ENCODE measurements at places on chromosomes 1 and 21.

- no peak for DNase-seq
Measured at GRCh38 chr1:232853994-232854797, 49.0 kb downstream of the MAP10 start.

DNA sequence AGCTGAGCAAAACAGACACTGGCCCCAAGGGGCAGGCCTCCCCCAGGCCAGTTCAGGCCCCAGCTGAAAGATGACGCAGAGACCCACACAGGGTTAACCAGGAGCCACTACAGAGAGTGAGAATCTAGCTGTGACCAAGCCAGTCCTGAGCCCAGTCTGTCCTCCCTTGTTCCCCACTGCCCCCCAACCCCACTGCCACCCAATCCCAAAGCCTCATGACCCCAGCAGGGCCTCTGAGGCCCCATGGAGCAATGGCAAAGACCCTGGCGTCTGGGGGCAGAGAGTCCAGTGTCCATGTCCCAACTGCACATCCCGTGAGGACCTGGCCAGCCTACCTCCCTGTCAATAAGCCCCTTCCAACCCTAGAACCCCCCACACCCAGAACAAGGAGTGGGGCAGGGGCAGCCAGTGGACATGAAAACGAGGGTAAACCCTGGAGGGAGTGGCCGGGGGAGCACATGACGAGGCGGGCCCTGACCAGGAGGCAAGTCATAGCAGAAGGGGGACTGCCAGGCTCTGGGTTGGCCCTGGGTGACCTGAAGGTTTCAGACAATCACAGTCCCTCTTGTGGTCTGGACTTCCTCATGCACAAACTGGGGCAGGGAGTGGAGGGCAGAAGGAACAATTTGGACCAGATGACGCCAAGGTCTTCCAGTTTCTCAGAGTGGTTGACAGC lies 100.5 kb downstream of the GLIS1 start:
- DNase-seq, result no peak

DNA sequence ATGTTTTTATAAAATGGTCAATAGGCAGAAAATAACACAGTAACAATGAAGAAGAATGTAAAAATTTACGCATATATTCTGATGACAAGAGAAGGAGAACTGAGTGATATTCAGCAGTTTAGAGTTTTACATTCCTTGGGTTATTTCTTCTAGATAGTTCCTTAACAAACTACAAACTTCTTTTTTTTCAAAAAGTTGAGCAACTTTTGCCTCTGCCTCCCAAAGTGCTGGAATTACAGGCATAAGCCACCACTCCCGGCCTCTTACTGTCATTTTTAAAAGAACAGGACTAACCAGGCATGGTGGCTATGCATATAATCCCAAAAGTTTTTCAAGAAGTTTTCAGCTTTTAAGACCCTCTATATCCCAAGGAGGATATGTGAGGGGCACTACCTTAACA lies 32.9 kb downstream of the ARNT start:
- no peak for DNase-seq

DNA sequence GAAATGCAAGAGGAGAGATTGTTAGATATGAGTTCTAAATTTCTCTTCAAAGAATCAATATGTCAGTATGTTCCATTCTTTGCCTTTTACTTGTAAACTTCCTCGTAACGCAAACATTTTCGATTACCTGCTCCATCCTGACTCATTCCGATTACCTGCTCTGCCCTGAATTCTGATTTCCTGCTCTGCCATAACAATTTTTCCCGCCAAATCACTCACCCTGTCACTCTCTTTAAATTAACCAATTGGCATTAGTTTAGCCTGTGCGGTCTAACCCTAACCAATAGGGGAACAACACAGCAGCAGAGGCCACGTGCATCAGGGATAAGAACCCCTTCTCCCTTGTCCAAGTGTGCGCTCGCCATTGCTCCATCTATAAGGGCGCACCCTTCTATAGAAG lies 25.0 kb upstream of the CBR3 start:
- DNase-seq, result no peak

DNA sequence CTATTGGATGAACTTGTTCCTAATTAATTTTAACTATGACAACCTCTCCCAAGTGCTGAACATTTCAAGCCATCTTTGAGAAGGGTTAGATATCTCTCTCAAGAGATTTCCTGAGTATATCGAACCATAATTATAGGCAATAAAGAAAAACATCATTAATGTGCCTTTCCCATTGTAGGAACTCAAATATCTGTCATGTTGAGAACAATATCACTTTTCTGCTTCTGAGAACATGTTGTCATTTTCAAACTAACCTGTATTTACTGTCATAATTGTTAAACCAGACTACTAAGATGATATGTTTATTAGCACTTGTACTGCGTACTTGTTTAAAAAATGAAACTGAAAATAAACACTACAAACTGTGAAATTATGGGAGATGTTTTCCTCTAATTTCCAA lies 4.3 kb downstream of the EPS15 start:
- no peak for DNase-seq

- no peak for DNase-seq
Measured at GRCh38 chr1:230010603-230011332, 56.3 kb upstream of the GALNT2 start.

DNA sequence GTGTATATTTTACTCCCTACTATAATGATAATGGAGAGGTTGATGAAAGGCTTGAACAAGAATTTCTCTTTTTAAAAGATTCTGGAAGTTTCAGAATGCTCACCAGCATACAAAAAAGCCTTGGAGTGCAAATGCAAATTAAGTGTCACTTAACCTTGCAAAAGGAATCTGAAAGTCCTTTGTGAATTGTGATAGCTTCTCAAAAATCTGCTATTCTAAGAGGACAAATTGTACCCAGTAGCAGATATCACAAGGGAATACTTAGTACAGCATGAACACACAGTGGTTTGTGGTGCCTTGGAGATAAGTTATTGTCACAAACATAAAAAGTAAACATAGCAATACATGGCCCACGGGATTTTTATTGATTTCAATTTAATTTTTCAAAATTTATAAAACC lies 1208.3 kb upstream of the B3GALT2 start:
- peak; percentile 13 for DNase-seq

GRCh38 chr1:204331275-204331674 lies 28.5 kb downstream of the PLEKHA6 start:
- no peak for DNase-seq

GRCh38 chr1:228416217-228416933 lies at the start of gene TRIM17:
Gene TRIM17, minus strand, starts transcription at chr1:228416861. Its CDS starts 1,789 bp downstream, at chr1:228415072.
- DNase-seq, result no peak

DNA sequence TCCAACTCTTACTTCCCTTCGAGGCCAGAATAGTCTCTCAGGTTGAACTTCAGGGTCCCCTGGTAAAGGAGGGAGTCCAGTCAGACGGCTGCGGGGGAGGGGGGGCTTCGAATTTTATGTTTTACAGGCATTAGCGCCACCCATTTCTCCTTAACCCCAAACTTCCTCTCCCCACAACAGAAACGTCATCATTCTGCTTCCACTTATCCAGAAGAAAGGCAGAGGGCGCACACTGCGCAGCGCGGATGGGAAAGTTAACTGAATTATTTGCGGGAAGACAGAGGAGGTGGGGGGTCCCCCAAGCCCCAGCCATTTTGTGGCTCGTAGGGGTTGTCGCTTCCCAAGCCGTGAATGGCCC lies 529 bp upstream of the PRMT2 start:
- peak; percentile 90 for DNase-seq

- no peak for DNase-seq
Measured at GRCh38 chr1:182389619-182390047, 2.0 kb downstream of the GLUL start.

GRCh38 chr1:39639305-39640130 lies at the start of gene HEYL:
Gene HEYL, minus strand, starts transcription at chr1:39639643. Its CDS starts 18 bp downstream, at chr1:39639625.
- no peak for DNase-seq

- no peak for DNase-seq
Measured at GRCh38 chr1:67869233-67869632, 36.0 kb upstream of the GNG12 start.

DNA sequence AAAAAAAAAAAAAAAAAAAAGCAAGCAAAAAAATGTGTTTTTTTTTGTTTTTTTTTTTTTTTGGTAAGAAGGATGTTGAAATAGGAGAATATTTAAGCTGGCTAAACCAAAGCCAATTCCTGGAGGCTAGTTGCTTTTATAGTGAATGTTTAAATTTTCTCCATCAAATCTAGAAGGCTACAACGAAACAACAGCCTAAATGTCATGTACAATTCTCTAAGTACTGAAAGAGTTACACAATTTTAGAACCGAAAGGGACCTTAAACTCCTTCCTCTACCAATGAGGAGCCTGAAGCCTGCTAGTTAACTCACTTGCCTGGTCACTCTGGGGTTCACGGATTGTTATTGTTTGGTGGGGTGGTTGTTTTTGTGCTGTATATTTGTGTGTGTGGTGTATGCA lies 3.5 kb downstream of the WLS start:
- DNase-seq, result no peak

DNA sequence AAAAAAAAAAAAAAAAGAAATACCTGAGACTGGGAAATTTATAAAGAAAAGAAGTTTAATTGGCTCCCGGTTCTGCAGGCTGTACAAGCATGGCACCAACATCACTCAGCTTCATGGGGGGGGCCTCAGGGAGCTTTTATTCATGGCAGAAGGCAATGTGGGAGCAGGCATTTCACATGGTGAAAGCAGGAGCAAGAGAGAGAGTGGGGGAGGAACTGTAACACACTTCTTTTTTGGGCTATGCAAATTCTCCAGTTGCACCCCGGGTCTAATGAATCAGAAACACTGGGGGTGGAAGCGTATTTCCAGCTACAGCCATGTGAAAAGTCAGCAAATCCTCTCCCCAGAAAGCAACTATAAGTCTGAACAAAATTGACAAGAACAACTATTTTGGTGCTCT lies 11.8 kb upstream of the SOD1 start:
- peak; percentile 58 for DNase-seq

DNA sequence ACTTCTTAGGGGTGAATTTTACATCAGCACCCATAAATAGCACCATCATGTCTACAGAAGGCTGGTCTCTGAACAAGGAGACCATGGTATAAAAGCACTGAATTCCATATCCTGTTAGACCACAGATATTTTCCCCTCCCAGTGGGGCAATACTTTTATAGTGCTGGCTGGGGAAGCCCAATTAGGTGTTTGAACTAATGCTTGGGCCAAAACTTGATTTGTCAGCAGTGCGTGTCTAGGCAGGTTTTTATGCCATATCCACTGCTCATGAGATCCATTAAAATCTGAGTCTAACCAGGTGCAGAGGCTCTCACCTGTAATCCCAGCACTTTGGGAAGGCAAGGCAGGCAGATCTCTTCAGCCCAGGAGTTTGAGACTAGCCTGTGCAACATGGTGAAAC lies 623.0 kb downstream of the NPHP4 start:
- no peak for DNase-seq

DNA sequence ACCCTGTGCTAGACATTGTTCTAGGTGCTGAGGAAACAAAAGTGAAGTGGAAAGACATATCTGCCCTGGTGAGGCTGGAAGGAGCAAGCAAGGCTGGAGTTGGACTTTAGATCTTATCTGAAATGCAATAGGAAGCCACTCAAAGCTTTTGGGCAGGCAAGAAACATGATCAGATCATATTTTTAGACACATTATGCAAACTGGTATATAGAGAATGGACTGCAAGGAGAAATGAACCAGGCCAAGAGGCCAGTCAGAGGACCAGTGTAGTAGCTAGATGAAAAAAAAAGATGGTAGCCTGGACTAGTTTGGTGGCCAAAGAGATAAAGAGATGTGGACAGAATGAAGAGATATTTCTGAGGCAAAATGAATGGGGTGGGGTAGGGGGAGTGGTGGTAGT lies 46.3 kb downstream of the CCN1 start:
- DNase-seq, result no peak

DNA sequence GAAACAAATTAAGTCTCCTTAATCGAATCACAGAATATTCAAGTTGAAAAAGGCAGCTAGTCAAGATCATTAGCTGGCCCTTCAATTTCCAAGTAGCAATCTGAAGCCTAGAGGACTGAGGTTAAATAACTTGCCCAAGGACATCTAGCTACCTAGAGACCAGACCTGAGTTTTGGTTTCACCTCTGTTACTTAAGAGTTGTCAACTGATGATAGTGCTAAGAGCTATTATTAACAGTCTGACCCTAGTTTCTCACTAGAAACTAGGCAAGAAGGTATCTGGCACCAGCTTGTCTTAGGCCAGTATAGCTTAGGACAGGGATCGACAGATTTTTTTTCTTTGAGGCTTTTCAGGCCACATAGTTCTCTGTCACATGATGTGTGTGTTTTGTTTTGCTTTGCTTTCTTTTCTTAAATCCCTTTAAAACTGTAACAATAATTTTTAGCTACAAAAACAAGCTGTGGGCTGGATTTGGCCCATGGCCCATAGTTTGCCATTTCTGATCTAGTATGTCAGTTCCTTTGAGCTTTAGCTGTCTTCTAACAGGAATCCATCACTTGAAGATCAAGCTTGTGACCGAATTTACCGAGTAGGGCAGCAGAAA lies 23.2 kb downstream of the TRIM45 start:
- DNase-seq, result no peak

- no peak for DNase-seq
Measured at GRCh38 chr1:93988634-93989350, 79.6 kb upstream of the GCLM start.

DNA sequence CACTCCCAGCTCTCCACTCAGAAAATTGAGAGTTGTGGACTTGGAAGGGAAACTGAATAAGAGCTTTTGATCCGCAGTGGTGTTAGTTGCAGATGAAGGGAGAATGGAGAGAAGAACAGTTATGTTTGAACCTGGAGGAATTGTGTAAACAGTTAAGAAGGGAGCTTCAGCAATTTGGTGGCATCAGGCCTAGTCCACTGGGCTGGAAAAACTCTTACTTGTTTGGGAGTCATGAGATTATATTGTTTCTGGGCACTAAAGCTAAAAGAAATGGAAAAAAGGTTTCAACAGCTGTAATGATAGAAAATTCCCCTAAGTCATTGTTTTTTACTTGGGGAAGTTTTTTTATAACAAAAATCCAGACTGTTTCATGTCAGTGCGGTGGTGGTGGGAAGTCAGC lies 256.1 kb upstream of the C1orf87 start:
- no peak for DNase-seq

DNA sequence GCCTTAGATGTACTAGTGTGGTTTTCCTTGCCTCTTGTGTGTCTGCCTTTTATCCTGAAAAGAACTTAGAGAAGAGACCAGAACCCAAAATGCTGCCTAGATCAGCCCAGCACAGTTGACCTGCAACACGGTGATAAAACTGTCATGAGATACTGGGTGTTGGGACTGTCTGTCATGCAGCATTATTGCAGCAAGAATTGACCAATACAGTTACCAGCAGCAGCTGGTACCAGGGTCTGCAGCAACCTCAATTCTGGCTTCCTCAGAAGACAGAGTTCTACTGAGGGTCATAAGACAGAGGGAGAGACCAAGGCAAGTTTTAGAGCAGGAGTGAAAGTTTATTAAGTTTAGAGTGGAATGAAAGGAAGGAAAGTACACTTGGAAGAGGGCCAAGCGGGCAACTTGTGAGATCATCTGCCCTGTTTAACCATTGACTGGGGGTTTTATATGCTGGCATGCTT lies 182.0 kb downstream of the DYRK1A start:
- DNase-seq, result no peak

DNA sequence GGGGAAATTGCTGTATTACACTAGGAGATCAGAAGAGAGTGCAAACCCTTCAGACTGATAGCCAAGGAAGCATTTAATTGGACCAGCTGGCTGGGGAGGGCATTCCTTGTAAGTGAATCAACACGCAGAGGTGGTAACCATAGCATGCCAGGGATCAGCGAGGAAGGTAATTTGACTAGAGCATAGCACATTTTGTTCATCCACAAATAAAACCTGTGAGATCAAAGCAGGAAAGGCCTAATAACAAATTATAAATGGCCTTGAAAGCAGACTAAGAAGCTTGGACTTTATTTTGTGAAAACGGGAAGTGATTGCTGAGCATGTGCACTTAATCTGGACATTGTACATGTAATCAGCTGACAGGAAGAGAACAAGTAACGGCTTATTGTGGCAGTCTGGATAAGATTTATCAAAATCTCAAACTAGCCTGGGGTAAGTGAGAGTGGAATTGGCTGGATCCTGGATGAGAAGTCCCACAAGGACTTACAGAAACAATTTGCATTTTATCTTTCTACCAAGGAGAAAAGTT lies 11.7 kb upstream of the CD55 start:
- DNase-seq, result no peak

All from putamen (tissue), 1 donor.